Activated CD8-positive, alpha-beta T cell treated with anti-CD3 and anti-CD28 coated beads, Interleukin-2, amount 10 ng/mL, durations not matched to agents 7 days and 5 days (primary cell): ENCODE measurements at places on chromosomes 11 and 22. TPM values are rescaled to one million over a fixed set of nuclear protein-coding genes. Genes with fewer than 3 reads are reported as not detected.

DNA sequence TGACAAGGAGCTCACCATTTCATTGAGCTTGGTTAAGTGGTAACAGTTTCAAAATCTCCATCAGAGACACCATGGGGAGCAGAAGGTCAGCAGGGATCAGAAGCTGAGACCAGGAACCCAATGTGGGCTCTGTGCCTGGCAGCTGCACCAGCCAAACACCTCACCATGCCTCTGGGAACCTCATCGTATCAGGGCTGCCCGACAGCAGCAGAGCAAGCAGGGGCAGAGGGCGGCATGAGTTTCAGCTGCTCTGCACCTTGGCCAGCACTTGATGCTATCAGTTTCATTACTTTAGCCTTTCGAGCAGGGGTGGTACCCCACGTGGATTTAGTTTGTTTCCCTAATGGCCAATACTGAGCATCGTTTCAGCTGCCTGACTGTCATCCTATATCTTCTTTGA lies 77.8 kb downstream of the DGCR2 start:
- DNase-seq = no peak

DNA sequence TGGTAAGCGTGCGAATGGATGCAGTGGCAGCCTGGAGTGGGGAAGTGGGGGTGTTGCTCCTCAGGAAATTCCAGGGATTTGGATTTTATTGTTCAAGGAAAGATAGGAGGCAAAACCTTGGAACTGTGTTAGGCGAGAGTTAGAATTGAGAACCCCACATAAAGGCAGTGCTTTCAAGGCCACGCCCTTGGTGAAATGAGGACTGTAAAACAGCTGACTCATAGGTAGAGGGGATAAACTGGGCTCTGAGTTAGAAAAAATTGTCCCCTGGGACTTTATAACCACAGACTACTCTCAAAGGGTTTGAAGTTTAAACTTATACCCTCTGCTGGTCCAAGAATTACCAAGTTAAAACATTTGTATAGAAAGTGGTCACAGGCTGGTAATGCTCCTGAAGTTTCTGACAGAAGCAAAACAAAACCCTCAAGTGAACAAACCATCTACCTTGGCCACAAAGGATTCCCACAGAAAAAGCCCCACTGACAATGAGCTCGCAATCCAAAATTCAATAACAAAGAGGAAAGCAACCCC lies 250.3 kb upstream of the TBCEL start:
- DNase-seq = no peak

GRCh38 chr11:70610566-70611565 lies 212.5 kb downstream of the CTTN start:
- DNase-seq = no peak

DNA sequence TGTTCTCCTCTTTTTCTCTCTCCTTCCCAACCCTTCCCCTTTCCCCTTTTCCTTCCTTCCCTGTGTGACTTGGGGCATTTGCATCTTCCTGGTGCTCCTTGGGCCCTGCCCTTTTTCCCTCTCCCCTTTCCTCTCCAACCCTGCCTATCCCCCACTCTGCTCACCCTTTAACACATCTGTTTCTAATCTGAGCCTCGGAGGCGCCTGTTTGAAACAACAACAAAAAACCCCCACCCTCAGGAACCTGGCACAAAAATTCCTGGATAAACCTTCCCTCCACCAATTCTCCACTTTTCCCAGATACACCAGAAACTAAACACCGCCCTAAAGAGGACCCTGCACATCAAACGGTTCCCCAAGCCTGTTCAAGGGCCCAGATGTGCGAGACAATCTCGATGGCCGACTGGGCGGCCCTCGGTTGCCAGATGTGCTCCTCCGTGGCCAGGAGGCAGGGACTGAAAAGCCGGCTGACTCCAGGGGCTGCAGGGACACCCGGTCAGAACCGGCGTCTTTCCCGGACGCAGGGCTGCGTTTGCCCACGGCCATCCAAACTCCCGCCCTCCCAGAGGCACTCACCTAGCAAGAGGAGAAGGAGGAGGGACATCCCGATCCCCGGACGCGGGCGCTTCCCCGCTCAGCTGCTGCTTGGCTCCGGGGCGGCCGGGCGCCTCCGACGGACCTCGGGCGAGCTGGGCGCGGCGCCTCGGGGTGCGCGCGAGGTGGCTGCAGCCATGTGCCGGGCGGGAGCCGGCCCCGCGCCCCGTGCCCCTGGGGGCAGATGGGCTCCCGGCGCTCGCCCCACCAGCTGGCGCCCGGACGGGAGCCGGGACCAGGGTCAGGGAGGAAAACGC lies 486 bp downstream of the CLMP start:
- DNase-seq = no peak

- no peak for DNase-seq
These were observed 10.7 kb upstream of the CKAP5 start for GRCh38 chr11:46856605-46857343.

- no peak for DNase-seq
These were observed 562 bp downstream of the FOLR3 start for GRCh38 chr11:72135891-72136683.

DNA sequence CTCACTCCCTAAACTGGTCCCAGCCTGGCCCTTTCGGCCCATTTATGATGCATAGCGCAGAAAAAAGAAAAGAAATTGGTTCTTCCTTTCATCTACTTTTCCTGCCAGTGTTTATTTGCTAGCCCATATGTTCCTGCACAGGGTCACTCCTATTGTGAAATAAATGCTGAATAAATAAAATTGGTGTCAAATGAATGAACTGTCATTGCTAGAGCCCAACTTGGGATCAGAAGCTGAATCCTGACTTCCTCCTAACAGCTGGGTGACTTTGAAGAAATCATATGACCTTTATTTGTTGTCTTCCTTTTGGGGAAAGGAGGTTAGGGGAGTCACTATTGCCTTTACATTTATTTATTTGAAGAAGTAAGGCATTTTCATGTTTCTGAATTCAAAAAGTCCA lies 92.0 kb downstream of the PRR5L start:
- no peak for DNase-seq

DNA sequence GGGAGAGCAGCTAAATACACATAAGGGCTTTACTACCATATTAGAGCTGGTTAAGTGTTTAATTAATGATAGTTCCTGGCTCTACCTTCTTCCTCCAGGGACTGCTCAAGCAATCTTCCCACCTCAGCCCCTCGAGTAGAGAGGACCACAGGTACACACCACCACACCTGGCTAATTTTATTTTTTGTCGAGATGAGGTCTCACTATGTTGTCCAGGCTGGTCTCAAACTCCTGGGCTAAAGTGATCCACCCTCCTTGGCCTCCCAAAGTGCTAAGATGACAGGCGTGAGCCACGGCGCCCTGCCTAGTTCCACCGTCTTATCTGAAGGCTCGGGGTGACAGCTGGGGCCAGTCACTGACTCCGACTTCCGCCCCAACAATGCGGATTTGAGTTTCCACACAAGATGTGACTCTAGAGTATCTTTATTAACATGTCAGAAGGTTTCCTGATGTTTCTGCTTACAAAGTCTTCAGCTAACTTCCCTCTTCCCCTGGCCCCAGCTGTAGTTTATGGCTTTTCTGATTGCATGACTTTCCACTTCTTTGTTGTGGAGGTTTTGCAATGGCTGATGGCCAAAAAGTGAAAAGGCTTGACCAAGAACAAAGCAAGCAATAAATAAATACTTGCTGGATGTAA lies 16.8 kb downstream of the TPST2 start:
- DNase-seq = peak; percentile 35

- DNase-seq = no peak
These were observed 4.2 kb upstream of the TFIP11 start for GRCh38 chr22:26516503-26516902.

DNA sequence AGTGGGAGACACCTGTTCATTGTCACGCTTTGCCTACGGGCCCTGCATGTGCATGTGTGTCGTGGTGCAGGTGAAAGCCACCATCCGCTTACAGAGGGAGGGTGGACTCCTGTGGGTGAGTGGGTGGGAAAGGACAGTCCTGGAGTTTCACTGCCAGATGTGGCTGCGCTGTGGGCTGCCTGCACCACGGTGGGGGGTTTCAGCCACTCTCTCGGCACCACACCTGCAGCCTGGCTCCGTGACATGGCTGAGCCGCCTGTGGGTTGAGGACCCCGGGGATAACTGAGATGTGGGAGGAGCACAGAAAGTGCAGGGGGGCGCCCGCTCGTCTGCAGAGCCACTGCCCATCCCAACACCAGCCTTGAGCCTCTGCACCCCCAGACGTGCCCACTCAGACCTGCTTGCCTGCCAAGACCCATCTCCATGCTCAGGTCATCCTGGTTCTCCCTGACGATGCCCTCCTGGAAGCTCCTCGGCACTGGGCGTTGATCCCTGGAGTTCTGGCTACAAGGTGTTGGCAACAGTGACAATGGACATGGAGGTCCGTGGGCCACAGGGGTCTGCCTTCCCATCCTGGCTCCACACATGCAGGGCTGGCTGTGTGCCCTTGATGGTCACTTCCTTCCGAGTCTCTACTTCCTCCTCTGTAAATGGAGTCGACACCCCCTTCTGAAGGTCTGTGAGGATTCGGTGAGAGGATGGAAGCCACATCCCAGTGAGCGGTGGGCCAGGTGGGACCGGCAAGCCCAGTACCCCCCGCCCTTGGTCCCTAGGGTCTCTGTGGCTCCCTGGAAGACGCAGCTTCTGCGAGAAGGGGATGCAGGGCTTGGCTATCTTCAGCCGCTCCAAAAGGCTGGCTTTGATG lies 1007.0 kb downstream of the BRD1 start:
- DNase-seq = no peak

DNA sequence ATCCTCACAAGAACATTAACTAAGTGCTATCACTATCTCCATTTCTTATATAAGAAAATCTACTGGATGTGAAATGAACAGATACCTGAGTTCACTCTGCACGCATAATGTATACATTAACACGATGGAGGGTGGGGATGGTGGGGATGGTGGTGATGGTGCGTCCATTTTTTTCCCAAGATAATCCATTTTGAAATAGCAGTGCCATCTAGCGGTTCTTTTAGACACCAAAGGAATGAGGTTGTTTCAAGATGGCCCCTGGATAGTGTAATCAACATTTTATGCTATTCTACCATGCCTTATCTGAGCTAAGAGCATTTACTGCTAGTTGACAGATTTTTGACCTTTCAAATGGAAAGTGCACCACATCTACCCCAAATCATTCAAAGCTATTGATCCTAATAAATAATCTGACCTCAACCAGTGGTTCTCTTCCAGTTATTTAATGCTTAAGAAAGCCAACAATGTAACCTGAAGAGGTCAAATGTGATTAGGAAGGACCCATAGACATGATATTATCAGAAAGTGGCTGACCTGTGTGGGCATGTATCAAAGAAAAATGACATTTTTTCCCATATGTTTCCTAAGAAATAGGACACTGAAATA lies 714.7 kb upstream of the TENM4 start:
- no peak for DNase-seq

- no peak for DNase-seq
These were observed 34.3 kb downstream of the DBX1 start for GRCh38 chr11:20125927-20126326.

GRCh38 chr11:16969010-16969999 lies 44.9 kb downstream of the PLEKHA7 start:
- DNase-seq = no peak

- DNase-seq = no peak
These were observed 134.0 kb upstream of the TEAD1 start for GRCh38 chr11:12540075-12540680.

GRCh38 chr11:64207256-64208085 lies 950 bp downstream of the FERMT3 start:
- peak; percentile 92 for DNase-seq

- DNase-seq = no peak
These were observed 4.3 kb downstream of the ATL3 start for GRCh38 chr11:63666874-63667273.

DNA sequence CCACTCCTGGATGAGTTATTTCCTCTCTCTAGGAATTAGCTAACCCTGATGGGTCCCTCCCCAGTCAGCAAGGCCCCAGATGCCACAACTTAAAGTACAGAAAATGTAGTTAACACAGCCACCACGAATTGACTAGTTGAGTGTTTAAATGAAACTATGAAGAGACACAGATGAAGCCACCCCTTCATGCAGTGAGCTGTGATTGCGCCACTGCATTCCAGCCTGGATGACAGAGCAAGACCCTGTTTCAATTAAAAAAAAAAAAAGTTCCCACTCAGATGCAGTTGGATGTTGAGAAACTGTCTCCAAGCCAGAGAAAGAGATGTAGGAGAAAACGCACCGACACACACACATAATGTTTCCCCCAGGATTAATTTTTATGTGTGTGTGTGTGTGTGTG lies 53.3 kb downstream of the SCN3B start:
- DNase-seq = no peak

DNA sequence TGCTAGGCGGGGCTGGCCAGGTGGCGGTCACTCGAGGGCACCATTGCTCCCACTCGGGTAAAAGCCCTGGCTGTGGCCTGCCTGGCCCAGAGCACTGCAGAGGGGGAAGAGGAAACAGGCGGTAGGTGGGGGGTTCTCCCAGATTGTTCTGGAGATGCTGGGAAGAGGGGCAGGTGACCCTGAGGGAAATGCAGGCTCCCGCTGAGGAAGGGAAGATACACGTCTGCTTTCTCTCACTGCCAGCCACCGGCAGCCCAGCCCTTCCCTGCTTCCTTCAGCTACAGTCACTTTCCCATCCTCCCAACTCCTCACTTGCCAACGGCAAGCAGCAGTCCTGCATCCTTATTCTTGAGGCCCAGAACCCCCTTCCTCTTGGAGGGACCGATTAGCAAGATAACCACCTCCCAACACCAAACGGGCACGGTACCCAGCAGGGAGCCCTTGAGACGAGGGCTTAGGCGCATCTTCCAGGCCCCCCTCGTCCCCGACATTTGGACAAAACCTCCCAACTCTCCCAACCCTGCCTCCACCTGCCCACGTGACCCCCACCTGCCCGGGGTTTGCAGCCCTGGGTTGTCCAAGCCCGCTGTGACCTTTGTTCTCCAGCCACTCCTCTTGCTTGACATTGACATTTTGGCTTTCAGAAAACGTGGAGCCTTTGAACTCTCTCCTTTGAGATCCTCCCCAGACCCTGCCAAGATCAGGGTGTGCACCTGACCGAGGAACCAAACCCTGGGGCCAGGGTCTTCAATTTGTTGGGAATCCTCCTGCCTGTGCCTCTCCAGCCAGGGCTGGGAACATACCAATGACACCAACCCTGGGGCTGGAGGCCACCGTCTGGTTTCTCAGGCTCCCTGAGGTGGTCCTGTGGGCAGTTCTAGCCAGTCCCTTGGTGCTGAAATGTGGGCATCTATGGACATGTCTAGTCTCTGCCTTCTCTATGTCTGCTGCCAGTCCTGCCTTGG lies 48.8 kb upstream of the TTLL12 start:
- DNase-seq = no peak

DNA sequence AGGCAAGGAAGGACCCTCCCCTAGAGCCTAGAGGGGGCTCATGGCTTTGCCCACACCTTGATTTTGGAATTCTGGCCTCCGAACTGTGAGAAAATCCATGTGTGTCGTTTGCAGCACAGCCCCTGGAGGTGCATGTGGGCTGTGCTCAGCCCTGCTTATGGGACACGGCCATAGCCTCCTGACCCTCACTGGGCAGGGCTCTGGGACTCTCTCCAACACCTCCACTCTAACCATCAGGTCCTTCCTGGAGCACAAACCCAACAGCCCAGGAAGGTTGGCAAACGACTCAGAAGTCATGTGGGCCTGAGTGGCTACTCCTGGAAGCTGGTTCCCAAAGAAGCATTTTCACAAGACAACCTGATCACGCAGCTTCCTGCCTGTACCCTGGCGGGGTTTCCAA lies 144.1 kb downstream of the CTTN start:
- no peak for DNase-seq

GRCh38 chr11:120565466-120566155 lies 54.1 kb downstream of the GRIK4 start:
- DNase-seq = no peak

BRD1 gene
- 44.3 TPM for total RNA-seq

OR52I2 gene
- not detected for total RNA-seq

BIRC3 gene
- total RNA-seq = 12.9 TPM

ART1 gene
- not detected for total RNA-seq

B3GAT1 gene
- total RNA-seq = 0.13 TPM

RGL4 gene
- total RNA-seq = 38.5 TPM

OR52N4 gene
- 0.71 TPM for total RNA-seq

RCOR2 gene
- total RNA-seq = 0.60 TPM

OTOG gene
- total RNA-seq = not detected
